ENCODE measurements at places on chromosomes 1 and 21. TPM values are rescaled to one million over a fixed set of nuclear protein-coding genes. Genes with fewer than 3 reads are reported as not detected.

The GPR157 gene
- 10.2 TPM for polyA plus RNA-seq

The XCL1 gene
- polyA plus RNA-seq, result 2.0 TPM

The PALMD gene
- polyA plus RNA-seq, result 0.94 TPM

The LPAR3 gene
- 5.1 TPM for polyA plus RNA-seq

The FAM131C gene
- 21.3 TPM for polyA plus RNA-seq

The TPTE gene
- polyA plus RNA-seq, result not detected

The KIF17 gene
- 1.1 TPM for polyA plus RNA-seq

The FCRL3 gene
- polyA plus RNA-seq, result not detected

The S100A7 gene
- polyA plus RNA-seq, result not detected

The ARHGAP29 gene
- polyA plus RNA-seq, result 8.1 TPM

The TDRD5 gene
- not detected for polyA plus RNA-seq

The CRABP2 gene
- polyA plus RNA-seq, result 824 TPM

The OR2T2 gene
- polyA plus RNA-seq, result not detected

The PDPN gene
- polyA plus RNA-seq, result 24.9 TPM

The SPRR2A gene
- not detected for polyA plus RNA-seq

The OR2T35 gene
- not detected for polyA plus RNA-seq

The C1orf141 gene
- not detected for polyA plus RNA-seq

The MFN2 gene
- 82.6 TPM for polyA plus RNA-seq

The MPL gene
- polyA plus RNA-seq, result not detected

The RGSL1 gene
- polyA plus RNA-seq, result not detected

The CXADR gene
- polyA plus RNA-seq, result 66.0 TPM

The BSND gene
- polyA plus RNA-seq, result not detected

The SLAMF7 gene
- polyA plus RNA-seq, result 0.25 TPM

The GUCA2B gene
- not detected for polyA plus RNA-seq

The FAAH gene
- 20.2 TPM for polyA plus RNA-seq

The SYNC gene
- polyA plus RNA-seq, result 1.6 TPM

The PADI2 gene
- 0.11 TPM for polyA plus RNA-seq

The PRCC gene
- 150 TPM for polyA plus RNA-seq

The MIXL1 gene
- polyA plus RNA-seq, result 11.1 TPM

The CHIA gene
- polyA plus RNA-seq, result not detected

The C1orf87 gene
- polyA plus RNA-seq, result not detected

The OR10Z1 gene
- not detected for polyA plus RNA-seq

The NCF2 gene
- 0.19 TPM for polyA plus RNA-seq

The SSX2IP gene
- polyA plus RNA-seq, result 12.3 TPM

The TSPAN2 gene
- polyA plus RNA-seq, result 87.3 TPM

The TSPAN1 gene
- polyA plus RNA-seq, result not detected

The CHODL gene
- 2.3 TPM for polyA plus RNA-seq

The ST6GALNAC3 gene
- polyA plus RNA-seq, result 14.8 TPM

The SH3D21 gene
- polyA plus RNA-seq, result 22.8 TPM

The SERTAD4 gene
- 1.4 TPM for polyA plus RNA-seq

The KRTAP15-1 gene
- not detected for polyA plus RNA-seq

The SLAMF8 gene
- not detected for polyA plus RNA-seq

The CELA3B gene
- not detected for polyA plus RNA-seq

The PRAMEF7 gene
- not detected for polyA plus RNA-seq

The TMPRSS15 gene
- polyA plus RNA-seq, result not detected

The TSPEAR gene
- polyA plus RNA-seq, result 5.3 TPM

The LCE1B gene
- not detected for polyA plus RNA-seq

The MIGA1 gene
- polyA plus RNA-seq, result 4.9 TPM

The TSTD1 gene
- polyA plus RNA-seq, result 448 TPM

The ATP5IF1 gene
- polyA plus RNA-seq, result 966 TPM

The S100A13 gene
- 192 TPM for polyA plus RNA-seq

The CD52 gene
- 3.3 TPM for polyA plus RNA-seq

The KCNN3 gene
- 1.1 TPM for polyA plus RNA-seq

The HTR1D gene
- polyA plus RNA-seq, result not detected

The IGSF5 gene
- polyA plus RNA-seq, result 1.7 TPM

The HCN3 gene
- polyA plus RNA-seq, result 12.9 TPM

The SERPINC1 gene
- not detected for polyA plus RNA-seq
